ENCODE measurements at places on chromosomes 2 and 18.
A peak's percentile ranks its signal among the peaks of the same experiment; 100 is the strongest.

GRCh38 chr2:237533668-237534161 is 32.7 kb upstream of the PRLH start:
- DNase-seq = no peak

DNA sequence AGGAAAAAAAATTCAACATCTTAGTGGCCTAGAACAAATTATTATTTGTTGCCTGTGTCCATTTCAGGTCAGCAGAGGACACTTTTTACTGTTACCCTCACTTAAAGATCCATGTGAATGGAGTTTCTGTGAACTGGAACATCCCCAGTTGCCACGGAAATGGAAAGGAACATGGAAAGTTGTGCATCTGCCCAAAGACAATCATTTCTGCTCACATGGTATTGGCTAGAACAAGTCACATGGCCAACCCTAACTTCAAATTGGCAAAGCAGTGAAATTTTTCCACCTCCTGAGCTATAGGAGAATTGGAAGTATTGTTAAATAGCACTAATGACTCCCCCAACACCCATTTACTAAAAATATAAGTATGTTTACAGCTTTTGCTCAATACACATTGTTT is 71.2 kb upstream of the CCBE1 start:
- no peak for DNase-seq

GRCh38 chr2:82730811-82731210 is 1728.3 kb downstream of the SUCLG1 start:
- DNase-seq = no peak

DNA sequence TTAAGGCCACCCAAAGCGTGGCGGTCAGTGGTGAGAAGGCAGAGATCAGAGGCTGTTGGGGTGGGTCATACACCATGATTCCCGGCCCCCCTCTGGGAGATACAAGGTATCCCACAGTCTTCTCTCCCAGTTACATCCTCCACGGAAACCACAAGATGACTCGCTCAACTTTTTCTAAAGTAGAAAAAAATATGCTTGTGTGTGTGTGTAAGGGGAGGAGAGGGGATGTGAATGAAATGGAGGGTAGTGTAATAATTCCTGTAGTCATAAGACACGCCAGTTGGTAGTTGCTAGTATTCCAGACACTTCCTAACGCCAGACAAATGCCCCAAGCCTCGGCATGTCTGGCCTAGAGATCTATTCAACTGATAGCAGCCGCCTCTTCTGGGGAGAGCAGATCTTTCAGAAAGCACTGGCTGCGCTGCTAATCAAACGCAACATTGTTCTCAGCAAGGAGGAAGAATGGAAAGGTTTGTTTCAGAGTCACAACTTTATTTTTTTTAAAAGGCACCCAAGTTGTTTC is 143.5 kb downstream of the TGIF1 start:
- DNase-seq = no peak

GRCh38 chr2:148926291-148926961 is 51.4 kb downstream of the KIF5C start:
- peak; percentile 12 for DNase-seq

GRCh38 chr18:79458131-79458838 is 62.6 kb downstream of the NFATC1 start:
- no peak for DNase-seq

DNA sequence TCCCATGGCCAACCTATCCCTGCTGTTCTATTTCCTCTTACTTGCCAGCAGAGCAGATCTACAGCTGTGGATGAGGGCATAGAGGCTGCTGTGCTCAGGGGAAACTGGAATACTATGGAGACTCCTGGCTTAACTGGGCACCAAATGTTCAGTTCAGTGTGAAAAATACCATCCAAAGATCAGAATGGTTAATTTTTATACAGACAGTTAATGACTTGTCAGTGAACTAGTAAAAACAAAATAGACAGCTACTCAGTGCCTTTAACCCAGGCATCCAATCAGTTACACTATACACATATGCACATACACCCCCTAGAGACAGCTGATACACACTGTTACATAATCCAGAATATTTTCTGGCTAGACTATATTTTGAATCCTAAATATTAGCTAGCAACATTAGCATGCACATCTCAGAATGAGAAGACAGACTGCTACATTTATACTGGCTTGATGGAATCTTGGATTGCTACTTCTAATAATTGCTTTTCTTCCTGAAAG is 59.1 kb upstream of the WIPF1 start:
- no peak for DNase-seq

GRCh38 chr2:111673526-111673925 is 210.5 kb downstream of the ANAPC1 start:
- no peak for DNase-seq

GRCh38 chr2:185522472-185522871 is 216.1 kb upstream of the FSIP2 start:
- no peak for DNase-seq

- no peak for DNase-seq
Measured at GRCh38 chr2:81247648-81248047, 943.1 kb upstream of the LRRTM1 start.

DNA sequence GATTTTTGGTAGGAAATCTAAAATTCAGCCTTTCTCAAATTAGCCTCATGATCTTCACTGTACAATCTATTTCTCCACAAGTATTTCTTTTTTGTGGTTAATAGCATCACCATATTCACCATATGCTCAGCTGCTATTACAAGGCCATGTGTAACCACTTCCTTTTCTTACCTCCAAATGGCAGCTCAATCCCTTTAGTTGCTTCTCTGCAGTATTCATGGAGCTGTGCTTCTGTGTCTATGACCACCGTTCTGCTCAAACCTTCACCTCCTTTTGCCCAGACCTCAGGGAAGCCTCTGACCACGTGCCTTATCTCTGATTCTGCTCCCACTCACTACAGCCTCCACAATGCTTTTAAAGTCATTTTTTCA is 126.7 kb upstream of the TMEM200C start:
- no peak for DNase-seq

- DNase-seq = no peak
Measured at GRCh38 chr2:178208817-178209216, 14.5 kb downstream of the OSBPL6 start.

DNA sequence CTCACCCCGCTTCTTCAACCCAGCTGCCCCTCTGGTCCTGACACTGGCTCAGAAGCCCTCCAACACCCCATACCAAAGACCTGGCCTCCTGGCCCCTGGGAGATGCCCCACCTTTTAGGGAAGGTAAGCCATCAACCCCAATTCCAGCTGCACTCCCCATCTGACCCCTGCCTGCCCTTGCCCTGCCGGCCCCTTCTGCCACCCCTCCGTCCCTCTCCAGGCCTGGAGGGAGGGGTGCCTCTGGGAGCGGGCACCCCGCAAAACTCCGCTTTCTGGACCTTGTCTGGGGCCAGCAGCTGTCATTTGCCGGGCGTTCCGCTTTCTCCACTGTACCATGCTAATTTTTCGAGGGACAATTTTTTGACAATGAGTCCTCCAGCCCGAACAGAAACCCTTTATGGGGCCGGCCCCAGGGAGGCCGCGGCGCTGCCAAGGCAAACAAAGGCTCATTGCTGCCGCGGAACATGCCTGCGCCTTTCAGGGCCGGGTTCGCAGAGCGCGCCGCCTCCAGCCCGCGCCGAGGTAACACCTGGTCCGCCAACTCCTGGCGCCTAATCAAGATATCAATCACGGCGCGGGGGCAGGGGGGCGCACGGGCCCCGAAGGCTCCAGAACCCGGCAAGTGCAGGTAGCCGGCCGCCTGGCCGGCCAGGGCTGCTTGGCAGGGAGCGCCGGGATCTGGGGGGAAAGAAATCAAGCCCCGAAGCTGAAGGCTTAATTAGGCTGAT is 96.0 kb downstream of the INHBB start:
- no peak for DNase-seq

DNA sequence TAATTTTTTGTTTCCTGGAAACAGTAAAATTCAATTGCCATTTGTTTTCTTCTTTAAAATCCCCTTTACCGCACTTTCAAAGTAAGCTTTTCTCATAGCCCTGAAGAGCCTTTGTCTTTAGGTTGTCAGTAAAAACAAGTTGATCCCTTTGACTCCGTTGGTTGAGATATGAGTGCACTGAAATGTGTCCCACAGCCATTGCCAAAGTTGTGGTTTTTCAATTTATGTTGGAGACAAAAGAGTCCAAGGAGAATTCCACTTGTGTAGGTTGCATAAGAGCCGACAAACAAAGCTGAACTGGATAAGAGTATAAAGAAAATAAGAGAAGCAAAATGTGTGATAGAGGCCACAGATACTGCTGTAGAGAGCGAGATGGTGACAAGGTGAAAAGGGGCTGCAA is 26.1 kb upstream of the HNMT start:
- DNase-seq = no peak

GRCh38 chr2:232875256-232876121 is 5.4 kb downstream of the SNORC start:
- no peak for DNase-seq

- no peak for DNase-seq
Measured at GRCh38 chr2:142602418-142602989, 275.0 kb upstream of the KYNU start.

DNA sequence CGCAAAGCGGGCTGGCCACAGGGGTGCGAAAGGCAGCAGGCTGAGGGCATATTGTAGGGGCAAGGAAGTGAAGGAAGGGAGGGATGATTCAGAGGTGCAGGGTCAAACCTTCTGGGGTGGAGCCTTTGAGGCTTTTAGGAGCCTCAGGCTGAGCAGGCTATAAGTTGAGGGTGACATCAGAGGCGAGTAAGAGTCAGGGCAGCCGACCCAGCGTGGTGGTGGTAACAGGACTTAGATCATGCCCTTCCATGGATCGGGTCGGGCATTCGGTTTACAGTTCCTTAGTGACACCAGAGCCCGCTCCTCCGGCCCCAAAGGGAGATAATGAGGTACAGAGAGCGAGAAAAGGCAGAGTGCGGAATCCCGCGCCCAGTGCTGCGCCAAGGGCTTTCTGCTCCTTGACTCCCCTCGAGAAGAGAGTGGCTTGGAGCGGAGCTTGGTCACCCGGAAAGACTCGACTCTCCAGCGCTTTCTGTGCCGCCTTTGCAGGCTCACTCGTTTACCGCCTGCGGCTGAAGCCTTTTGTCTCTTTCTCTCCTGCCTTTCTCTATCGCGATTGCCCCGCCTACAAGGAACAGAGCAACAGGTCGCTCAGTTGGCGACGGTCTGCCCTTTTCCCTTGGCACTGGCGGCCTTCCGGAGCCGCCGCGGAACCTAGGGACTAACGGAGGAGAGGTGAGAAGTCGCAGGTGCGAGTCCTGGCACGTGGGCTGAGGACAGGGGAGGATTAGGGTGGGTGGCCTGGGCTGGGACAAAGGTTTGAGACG is 720 bp downstream of the LBX2 start:
- DNase-seq = no peak

DNA sequence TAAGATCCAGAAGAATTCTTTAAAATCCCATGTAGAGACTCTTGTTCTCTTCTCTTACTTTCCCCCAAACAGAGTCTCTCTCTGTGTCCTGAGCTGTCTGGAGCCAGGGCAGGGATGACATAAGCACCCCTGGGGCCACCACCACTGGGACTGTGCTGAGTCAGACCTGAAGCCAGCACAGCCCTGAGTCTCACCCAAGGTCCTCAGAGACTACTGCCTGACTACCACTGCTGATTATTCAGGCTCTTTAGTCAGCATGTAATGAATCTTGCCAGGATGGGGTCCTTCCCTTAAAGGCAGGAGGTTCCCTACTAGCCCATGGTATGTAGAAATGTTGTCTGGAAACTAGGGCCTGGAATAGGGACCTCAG is 34.9 kb upstream of the DYNC1I2 start:
- no peak for DNase-seq

DNA sequence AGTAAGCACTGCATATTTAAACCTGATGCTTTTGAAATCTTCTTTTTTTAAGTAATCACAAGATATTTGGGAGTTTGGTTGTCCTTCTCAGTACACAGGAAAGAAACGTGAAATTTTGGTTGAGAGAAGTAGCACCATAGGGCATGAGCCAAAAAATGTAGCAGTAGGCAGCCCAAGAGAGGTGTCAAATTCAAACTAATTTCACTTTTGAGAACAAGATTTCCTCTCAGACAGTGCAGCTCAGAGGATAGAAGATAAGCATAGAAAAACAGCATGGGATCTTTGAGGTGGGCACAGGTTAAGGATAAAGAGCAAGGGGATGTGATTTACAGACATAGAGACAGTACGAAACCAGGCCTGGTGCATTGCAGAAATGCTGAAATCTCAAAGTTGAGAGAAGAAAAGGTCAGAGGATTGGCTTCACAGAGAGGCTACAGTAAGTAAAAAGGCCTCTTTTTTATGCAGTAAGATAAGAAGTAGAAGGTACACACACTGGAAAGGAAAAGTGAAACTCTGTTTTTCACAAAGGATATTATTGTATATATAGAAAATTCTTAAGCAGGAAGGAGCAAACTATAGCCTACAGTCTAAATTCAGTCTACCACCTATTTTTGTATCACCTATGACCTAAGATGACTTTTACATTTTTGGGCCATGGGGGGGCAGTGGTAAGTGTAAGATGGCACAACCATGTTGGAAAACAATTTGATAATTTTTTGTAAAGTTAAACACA is 89.8 kb downstream of the PKP4 start:
- no peak for DNase-seq

DNA sequence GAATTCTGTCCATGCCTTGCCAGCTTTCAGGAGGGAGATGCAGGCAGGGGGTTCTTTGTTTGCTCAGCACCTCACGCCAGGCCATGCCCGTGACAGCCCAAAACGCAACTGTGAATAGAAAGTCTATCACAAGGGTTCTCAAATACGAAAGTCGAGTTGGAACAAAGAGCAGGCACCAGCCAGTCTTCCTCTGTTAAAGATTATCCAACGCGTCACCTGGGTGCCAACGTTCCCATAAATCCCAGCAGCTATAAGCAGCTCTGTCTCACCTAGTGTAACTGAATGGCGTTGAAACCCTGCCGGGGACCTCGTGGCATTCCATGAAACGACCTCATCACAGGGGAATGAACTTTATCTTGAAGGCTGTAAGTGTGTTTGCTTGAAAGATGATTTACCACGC is 84.8 kb upstream of the GATA6 start:
- no peak for DNase-seq

GRCh38 chr2:197599285-197599965 is 76.0 kb downstream of the RFTN2 start:
- no peak for DNase-seq

DNA sequence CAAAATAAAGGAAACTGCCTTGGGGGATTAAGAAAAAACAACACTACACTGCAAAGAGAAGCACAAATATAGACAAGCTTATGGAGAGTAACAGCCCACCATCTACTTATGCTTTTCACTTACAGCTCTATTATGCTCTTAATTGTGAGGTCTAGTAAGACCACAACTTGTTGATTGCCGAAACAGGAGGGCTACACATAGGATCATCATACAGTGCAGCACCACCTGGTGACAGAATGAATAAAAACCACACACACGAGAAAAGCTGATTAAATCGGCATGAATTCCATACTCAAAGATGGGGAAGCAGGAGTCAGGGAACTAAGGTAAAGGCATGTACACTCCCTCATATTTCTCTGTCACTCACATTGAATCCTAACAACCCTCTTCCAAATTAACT is 259.2 kb downstream of the IKZF2 start:
- DNase-seq = no peak

GRCh38 chr2:171482877-171483276 is 39.4 kb upstream of the CYBRD1 start:
- no peak for DNase-seq

DNA sequence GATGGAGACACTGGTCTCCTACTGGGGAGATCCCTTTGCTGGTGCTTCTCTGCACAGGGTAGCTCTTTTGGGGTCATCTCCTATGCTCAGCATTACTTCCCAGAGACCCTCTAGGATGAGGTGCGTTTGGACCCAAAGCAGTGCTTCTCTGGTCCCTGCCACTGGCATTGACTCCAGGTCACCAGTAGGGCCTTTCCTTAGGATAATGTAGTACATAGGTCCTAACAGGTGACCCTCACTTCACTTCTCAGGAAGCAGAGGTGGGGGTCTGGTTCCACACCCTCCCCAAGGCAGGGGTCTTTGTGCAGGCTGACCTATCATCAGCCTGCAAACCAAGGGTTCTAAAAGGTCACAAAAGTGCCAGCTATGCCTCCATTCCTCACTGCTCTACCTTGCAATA is 145.8 kb upstream of the HS6ST1 start:
- DNase-seq = no peak

All from stimulated activated CD8-positive, alpha-beta memory T cell treated with anti-CD3 and anti-CD28 coated beads, Interleukin-4, amount 100 ng/mL, for 1 hour (primary cell).